ENCODE measurements at places on chromosomes 2 and 18. TPM values are rescaled to one million over a fixed set of nuclear protein-coding genes. Genes with fewer than 3 reads are reported as not detected.

The HAAO gene
- not detected for total RNA-seq

The SULT1C2 gene
- total RNA-seq: 0.53 TPM

The PRKAG3 gene
- not detected for total RNA-seq

The RNF144A gene
- 8.5 TPM for total RNA-seq

The ANKRD30B gene
- total RNA-seq: not detected

Measured in A549 treated with ZK216348 at 1 μM for 4 hours (cell line).